ENCODE measurements at places on chromosomes 7 and 10. TPM values are rescaled to one million over a fixed set of nuclear protein-coding genes. Genes with fewer than 3 reads are reported as not detected.

The KIF20B gene
- total RNA-seq = 10.4 TPM

GRCh38 chr7:155428171-155428834 lies 29.6 kb upstream of the EN2 start:
- DNase-seq = no peak

GRCh38 chr7:142131439-142132185 lies 20.1 kb downstream of the MGAM2 start:
- DNase-seq = no peak

- DNase-seq = no peak
Observed at GRCh38 chr10:119022846-119023552, 6.5 kb upstream of the NANOS1 start.

All from umbilical cord (tissue), 2 donors.